Aortic smooth muscle cell (primary cell): ENCODE measurements at places on chromosomes 3 and 15. TPM values are rescaled to one million over a fixed set of nuclear protein-coding genes. Genes with fewer than 3 reads are reported as not detected.

The CFAP100 gene
- not detected in 2 replicates for total RNA-seq

The HYAL1 gene
- total RNA-seq: 1.2 and 2.6 TPM in 2 replicates

The PLD1 gene
- 27.5 and 45.2 TPM in 2 replicates for total RNA-seq

The SLC12A1 gene
- total RNA-seq: not detected in 2 replicates

The DUOX2 gene
- not detected in 2 replicates for total RNA-seq

The LTF gene
- not detected in 2 replicates for total RNA-seq

The RARRES1 gene
- 29.4 and 40.8 TPM in 2 replicates for total RNA-seq

The ZMYND10 gene
- total RNA-seq: 1.9 and 2.8 TPM in 2 replicates

The NR1I2 gene
- under 0.01 and 0.06 TPM in 2 replicates for total RNA-seq

The RTP4 gene
- 0.79 and 0.99 TPM in 2 replicates for total RNA-seq

The ZNF385D gene
- total RNA-seq: 1.8 and 2.0 TPM in 2 replicates

The ANKRD34C gene
- not detected in 2 replicates for total RNA-seq

The SGO1 gene
- total RNA-seq: 3.5 and 4.6 TPM in 2 replicates

The GPR62 gene
- total RNA-seq: under 0.01 TPM in 1 of 2 replicates, not detected in the other

The MYRIP gene
- total RNA-seq: 4.2 and 4.5 TPM in 2 replicates

The HOMER2 gene
- total RNA-seq: 5.7 and 6.5 TPM in 2 replicates

The LDHAL6B gene
- not detected in 2 replicates for total RNA-seq
